ENCODE measurements at places on chromosomes 13 and 19. TPM values are rescaled to one million over a fixed set of nuclear protein-coding genes. Genes with fewer than 3 reads are reported as not detected.
A peak's percentile ranks its signal among the peaks of the same experiment; 100 is the strongest.

DNA sequence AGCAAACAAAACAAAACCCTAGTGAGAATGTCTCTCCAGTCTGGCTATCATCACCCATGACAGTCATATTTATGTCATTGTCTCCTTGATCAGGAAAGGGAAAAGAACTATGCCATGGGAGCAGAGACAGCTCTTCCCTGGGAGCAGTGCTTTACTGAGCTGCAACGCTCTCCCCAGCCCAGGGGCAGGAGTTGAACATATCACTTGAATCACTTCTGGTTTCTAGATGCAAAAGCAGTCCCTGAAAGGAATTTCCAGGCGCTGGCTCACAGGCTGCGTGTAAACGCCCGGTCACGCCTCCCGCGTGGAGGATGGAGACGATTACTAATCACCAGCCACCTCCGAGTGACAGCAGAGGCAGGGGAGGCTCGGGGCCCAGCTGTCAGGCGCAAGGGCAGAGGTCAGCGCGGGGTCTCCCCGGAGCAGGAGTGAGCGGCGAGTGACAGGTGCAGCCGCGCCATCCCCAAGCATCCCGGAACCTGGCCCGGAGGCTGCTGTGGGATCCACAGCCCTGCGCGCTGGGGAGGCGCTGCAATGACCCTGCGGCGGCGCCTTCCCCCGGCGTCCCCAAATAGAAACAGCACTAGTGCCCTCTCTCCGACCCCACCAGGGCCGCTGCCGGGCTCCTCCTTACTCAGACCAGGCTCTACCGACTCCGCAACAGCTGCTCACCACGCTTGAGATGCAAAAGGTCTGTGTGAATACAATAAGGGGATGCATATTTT, 23.5 kb upstream of the DCLK1 start:
- DNase-seq: no peak

DNA sequence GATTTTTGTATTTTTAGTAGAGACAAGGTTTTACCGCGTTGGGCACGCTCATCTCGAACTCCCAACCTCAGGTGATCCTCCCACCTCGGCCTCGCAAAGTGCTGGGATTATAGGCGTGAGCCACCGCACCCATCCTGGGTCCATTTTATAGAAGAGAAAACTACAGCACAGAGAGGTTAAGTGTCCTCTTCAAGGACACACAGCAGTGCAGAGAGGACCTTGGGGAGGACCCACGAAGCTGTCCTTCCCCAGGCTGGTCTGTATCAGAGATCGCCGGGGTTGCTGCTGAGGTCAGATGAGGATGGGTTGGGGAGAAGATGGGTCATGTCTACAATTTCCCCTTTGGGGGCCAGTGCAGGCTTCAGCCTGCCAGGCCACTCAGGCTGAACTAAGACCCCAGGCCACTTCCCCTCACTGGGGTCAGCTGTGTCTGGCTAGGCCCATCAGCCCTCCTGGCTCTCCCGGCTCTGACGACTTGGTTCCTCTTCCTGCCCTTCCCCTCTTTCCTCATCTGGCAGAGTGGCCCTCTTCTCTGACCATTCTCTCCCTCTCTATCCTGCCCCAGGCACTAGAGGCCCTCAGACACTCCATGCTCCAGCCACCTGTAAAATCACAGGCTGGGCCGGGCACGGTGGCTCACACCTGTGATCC, 9.6 kb downstream of the MYO1F start:
- DNase-seq: no peak

DNA sequence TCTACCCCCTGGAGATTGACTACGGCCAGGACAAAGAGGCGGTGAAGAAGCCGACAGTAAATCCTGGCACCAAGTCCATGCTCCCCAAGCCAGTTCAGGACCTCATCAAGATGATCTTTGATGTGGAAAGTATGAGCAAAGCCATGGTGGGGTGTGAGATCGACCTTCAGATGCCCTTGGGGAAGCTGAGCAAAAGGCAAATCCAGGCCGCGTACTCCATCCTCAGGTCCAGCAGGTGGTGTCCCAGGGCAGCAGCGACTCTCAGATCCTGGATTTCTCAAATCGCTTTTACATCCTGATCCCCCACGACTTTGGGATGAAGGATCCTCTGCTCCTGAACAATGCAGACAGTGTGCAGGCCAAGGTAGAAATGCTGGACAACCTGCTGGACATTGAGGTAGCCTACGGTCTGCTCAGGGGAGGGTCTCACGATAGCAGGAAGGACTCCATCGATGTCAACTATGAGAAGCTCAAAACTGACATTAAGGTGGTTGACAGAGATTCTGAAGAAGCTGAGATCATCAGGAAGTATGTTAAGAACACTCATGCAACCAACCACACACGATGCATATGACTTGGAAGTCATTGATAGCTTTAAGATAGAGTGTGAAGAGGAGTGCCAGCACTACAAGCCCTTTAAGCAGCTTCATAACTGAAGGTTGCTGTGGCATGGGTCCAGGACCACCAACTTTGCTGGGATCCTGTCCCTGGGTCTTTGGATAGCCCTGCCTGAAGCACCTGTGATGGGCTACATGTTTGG, 24.0 kb upstream of the ANKRD10 start:
- peak; percentile 75 for DNase-seq

DNA sequence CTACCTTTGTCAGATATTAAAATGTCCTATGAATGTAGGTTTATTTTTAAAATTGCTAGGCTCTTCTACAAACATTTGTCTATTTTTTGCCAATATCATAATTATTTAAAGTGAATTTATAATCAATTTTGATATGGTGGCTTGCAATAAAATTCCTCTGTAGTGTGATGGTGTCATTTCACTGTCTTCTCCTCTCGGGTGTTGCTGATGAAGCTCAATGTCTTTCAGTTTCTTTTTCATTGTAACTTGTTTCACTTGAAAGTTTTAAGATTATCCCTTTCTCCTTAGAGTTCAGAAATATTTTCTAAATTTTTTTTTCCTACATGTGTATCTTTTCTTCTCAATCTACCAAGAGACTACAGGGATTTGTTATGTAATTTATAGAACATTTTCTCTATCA, 267.1 kb upstream of the EDNRB start:
- no peak for DNase-seq

GRCh38 chr19:15862444-15862843, 35.4 kb downstream of the CYP4F2 start:
- no peak for DNase-seq

GRCh38 chr19:47998800-47999199, 4.4 kb downstream of the ELSPBP1 start:
- no peak for DNase-seq

- DNase-seq: no peak
Observed at GRCh38 chr13:110845520-110845919, 69.3 kb downstream of the ANKRD10 start.

DNA sequence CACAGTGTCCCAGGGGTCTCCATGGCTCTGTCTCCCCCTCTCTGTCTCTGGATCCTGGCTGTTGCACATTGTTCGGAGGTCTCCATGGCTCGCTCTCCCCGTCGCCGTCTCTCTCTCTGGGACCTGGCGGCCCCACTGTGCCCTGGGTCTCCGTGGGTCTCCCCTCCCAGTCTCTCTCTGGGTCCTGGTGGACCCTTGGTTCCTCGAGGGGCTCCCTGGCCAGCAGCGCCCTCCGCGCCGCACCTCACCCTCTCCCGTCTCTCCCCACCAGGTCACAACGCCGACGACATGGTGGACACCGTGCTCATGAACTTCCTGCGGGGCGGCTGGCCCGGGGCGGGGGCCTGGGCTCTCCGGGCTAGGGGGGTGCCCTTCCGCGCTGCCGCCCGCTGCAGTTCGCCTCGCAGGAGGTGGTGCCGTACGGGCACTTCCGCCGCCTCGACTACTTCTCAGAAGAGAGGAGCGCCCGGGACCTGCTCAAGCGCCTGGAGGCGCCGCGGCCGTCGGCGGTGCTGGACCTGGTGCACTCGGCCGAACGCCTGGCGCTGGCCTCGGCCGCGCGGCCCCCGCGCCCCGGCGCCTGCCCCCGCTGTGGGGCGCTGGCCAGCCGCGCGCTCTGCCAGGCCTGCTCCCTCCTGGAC, 29.1 kb downstream of the SIGLEC5 start:
- no peak for DNase-seq

GRCh38 chr13:105778196-105778595, 757.3 kb downstream of the EFNB2 start:
- DNase-seq: no peak

GRCh38 chr19:4367781-4368127, 24.4 kb downstream of the MPND start:
- DNase-seq: no peak

The MICOS13 gene
- 75.4 TPM for total RNA-seq

The LPAR6 gene
- 36.6 TPM for total RNA-seq

The FXYD7 gene
- 0.48 TPM for total RNA-seq

The CCDC169 gene
- total RNA-seq: 0.48 TPM

The FREM2 gene
- total RNA-seq: 0.61 TPM

The SERP2 gene
- 3.0 TPM for total RNA-seq

The OR4F17 gene
- not detected for total RNA-seq

All from mesenteric fat pad (tissue), 1 donor.